ENCODE measurements at places on chromosomes 7 and 10. TPM values are rescaled to one million over a fixed set of nuclear protein-coding genes. Genes with fewer than 3 reads are reported as not detected.

Gene CCDC7
- 15.2 TPM for total RNA-seq

Gene WNT8B
- total RNA-seq, result 0.24 TPM

Gene LEP
- not detected for total RNA-seq

Gene MYO3A
- not detected for total RNA-seq

Gene TMEM236
- 0.05 TPM for total RNA-seq

Gene CUBN
- 2.2 TPM for total RNA-seq

Gene LAMB1
- not detected for total RNA-seq

Gene LRRC18
- total RNA-seq, result not detected

Gene SP8
- not detected for total RNA-seq

Gene ITGA8
- total RNA-seq, result not detected

Gene TFPI2
- total RNA-seq, result not detected

Gene SLC13A1
- not detected for total RNA-seq

Gene KLF14
- not detected for total RNA-seq

Gene ALOX5
- total RNA-seq, result 13.6 TPM

Gene PPP1R3A
- not detected for total RNA-seq

Gene MYL10
- total RNA-seq, result not detected

Gene MRPS24
- 78.9 TPM for total RNA-seq

Gene SLC18A2
- not detected for total RNA-seq

Gene RADIL
- total RNA-seq, result 0.39 TPM

Gene SEMA4G
- total RNA-seq, result 2.0 TPM

Gene SLC25A28
- total RNA-seq, result 50.7 TPM

Gene PRKCQ
- 66.1 TPM for total RNA-seq

Gene HOXA3
- total RNA-seq, result not detected

Gene TMEM196
- not detected for total RNA-seq

Gene STOX1
- 0.86 TPM for total RNA-seq
